ENCODE measurements at places on chromosomes 7 and 10.

DNA sequence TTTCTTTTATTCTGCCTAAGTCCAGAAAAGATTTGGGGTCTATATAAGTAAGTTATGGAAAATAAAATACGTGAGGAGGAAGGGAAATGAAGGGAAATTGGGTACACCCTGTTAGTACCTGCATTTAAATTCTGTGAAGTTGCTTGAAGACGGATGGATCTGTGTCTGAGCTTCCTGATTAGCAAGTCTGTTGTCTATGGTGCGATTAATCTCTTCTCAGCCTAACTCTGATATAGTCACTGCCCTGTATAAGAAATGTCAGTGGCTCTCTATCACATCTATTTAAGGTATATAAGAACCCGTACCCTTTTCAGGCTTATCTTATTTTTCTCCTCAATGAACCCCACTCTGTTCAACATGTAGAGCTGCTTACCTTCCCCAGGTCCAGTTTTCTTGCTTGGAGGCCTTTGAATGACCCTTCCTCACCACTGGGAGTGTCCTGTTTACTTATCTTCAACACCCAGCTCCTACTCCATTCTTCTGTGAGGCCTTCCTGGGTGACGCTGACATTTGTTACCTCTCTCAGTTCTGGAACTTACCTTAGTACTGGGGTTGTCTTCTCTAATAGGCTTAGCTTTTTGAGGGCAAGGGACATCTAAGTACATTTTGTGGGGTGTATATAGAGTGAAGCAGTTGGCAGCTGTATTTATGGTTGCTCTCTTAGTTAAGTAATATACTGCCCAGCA, 149.6 kb upstream of the PRPS1L1 start:
- DNase-seq = no peak

DNA sequence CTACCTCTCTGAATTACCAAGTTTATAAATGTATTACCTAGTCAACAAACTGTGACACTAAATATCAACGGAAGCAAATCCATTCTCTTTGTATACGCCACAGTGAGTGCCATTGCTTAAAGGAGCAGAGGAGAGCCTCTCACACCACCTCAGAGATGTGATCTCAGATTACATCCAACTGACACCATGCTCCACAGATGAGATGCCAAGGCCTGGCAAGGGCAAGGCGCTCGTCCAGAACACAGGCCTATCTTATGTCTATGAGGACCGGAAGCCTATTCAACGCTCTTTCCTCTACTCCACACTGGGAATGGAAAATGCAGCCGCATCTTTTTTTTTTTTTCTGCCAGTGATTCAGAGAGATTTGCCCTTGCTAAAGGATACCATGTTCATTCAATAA, 11.4 kb downstream of the PDIA4 start:
- no peak for DNase-seq

GRCh38 chr10:3850999-3851937, 66.3 kb upstream of the KLF6 start:
- no peak for DNase-seq

- DNase-seq = no peak
Measured at GRCh38 chr7:156224833-156225225, 412.6 kb upstream of the SHH start.

- no peak for DNase-seq
Measured at GRCh38 chr10:72445851-72446250, 91.1 kb upstream of the DNAJB12 start.

DNA sequence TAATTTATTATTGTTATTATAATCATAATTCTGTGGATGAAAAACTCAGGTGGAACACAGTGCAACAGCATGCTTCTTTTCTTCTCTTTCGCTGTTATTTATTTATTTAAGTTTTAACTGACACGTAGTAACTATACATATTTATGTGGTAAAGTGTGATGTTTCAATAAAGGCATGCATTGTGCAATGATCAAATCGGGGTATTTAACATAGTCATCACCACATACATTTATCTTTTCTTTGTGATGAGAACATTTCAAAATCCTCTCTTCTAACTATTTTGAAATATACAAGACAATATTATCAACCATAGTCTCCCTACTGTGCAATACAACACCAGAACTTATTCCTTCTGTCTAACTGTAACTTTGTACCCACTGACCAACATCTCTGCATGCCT, 152.5 kb upstream of the LYZL1 start:
- no peak for DNase-seq

DNA sequence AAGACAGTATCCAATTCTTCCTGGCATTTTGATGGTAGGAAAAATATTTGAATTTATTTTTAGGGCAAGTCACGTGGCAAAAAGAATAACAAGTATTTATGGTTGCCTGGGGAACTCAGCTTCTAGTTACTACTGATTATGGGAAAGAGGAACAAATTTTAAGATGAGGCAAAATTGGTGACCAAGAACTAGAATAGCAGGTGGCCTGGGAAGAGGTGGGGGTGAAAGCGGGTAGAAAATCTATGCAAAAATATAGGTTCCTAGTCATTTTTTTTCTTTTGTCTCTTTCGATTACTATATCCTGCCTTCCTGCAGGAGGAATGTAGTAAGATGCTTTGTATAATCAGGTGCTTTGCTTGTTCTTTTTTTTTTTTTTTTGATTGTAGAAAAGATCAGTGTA, 27.8 kb downstream of the ENTPD1 start:
- DNase-seq = no peak

DNA sequence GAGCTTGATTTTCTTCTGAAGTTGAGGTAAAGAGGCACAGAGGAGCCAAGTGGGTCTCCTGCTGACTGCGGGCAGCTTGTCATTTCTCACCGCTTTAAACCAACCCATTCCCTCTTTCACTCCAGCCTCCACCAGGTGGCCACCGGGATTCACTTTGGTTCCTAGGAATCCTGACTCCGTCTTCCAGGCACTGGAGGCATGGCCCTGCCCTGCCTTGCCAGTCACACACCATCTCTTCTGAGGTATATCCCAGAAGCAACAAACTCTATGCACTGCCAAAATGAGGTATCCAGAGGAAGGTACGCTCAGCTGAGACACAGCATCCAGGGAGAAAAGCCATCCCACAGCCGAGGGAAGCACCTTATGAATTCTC, 280.8 kb downstream of the TNS3 start:
- no peak for DNase-seq

- no peak for DNase-seq
Measured at GRCh38 chr10:69056129-69056528, 31.8 kb upstream of the SRGN start.

DNA sequence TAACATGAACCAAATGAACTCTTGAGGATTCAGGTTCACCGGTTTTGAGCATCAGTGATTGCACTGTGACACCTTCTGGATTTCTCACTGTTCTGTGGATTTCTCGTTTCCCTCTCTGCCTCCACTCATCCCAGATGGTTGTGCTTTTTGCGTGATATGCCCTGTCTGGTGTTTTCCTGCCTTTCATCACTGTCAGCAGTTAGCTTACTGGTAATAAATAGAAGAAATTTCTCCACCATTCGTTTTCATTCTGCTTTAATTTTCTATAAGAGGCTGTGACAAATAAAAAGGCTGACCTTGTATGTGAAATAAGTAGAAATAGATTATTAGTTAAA, 16.2 kb downstream of the BPGM start:
- DNase-seq = no peak

- DNase-seq = no peak
Measured at GRCh38 chr10:94983555-94983954, 45.1 kb downstream of the CYP2C9 start.

DNA sequence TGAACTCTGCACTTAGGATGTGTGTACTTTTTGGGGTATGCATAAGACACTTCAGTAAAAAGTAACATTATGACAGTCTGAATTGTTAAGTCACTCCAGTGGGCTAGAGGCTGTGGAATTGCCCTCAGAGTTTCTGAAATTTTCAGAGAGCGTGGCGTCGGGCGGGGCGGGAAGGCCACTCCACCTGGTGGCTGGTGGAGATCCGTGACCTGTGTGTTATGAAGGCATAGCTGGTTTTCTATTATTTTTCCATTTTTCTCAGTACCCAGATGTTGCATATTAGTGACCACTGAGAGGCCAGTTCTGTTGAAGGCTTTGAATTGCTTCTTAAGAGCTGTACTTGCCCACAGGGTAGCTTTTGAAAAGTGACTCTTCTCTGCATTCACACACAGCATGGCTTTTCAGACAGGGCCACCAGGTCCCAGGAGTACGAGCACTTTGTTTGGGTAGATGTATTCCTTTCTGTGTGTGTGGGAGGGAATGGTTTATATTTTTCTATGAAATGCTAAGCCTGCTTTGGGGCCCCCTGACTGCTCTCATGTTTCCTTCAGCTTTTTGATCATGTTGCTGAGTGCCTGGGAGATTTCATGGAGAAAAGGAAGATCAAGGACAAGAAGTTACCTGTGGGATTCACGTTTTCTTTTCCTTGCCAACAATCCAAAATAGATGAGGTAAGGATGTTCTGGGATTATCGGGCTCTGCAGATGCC, 52.3 kb downstream of the TACR2 start:
- DNase-seq = no peak
